A549 (cell line): ENCODE measurements at places on chromosomes 4 and X. TPM values are rescaled to one million over a fixed set of nuclear protein-coding genes. Genes with fewer than 3 reads are reported as not detected.

GRCh38 chrX:131059246-131059645 is 1.1 kb downstream of the ARHGAP36 start:
- DNase-seq, result no peak

DNA sequence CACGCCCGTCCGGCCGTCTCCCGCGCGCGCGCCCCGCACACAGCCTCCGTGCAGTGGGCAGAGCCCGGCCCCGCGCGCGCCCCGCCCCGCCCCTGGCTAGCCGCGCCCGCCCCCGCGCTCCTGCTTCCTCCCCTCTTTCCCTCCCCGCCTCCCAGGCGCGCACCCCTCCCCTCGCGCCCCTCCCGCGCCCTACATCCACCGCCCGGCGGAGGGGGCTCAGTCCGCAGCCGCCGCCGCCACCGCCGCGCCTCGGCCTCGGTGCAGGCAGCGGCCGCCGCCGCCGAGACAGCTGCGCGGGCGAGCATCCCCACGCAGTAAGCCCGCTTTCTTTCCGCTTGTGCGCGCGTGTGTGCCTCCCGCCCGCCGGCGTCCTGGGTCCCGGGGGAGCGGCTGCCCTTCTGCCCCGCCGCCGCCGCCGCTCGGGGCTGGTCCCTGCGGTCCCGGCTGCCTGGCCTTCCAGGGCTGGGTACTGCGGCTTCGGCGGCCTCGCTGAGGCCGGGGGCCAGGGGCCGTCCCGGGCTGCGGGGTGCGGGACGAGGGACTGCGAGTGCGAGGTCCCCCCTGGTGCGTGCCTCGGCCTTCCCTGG is at the start of gene FHL1:
Gene FHL1, plus strand, starts transcription at position 219 of the 587 bp plus-strand sequence.
- DNase-seq, result no peak

DNA sequence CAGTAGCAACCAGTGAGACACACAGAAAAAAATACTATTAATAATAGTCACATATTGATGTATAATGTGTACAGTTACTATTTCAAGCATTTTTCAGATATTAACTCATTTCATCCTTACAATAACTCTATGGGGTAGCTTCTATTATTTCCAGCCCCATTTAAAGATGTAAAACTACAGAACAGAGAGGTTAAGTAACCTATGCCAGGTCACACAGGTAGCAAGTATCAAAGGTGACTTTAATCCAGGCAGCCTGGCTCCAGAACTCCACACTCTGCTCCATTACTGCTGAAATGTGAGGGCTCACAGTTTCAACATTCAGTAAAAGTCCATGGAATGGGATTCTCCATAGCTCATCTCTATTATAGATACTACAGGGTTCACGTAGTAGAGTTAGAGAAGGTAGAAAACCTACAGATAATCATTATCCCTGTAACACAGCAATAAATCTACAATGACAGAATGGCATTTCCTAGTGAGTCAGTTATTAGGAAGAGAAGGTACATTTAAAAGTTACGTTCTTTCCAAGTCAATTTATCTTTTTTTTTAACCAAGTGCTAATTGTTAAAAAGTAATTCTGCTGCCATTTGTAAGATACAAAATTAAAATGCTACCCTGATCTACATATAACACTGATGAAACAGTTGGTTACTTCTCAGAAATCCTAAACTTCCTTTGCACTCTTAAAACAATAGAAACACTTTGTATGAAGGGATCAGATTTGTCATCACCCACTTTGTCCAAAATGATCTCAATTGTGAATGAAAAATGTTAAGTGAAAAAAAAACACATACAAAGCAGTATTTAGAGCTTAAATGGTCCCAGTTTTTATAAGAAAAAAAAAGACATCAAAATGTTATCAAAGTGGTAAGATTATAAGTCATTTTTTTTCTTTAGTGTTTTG is 18.7 kb downstream of the RELL1 start:
- DNase-seq, result no peak

GRCh38 chr4:40573593-40574311 is 55.9 kb downstream of the RBM47 start:
- DNase-seq, result no peak

LONRF3 gene
- 2.5 to 3.1 TPM (median 2.7 TPM) in 3 replicates for polyA plus RNA-seq

GPC3 gene
- polyA plus RNA-seq, result not detected in 3 replicates

ENPEP gene
- 0.09 to 0.18 TPM (median 0.12 TPM) in 3 replicates for polyA plus RNA-seq

PF4V1 gene
- polyA plus RNA-seq, result not detected in 3 replicates

BRS3 gene
- polyA plus RNA-seq, result not detected in 3 replicates

GRCh38 chrX:154797006-154797405 is 8.3 kb downstream of the MPP1 start:
- no peak for DNase-seq

DNA sequence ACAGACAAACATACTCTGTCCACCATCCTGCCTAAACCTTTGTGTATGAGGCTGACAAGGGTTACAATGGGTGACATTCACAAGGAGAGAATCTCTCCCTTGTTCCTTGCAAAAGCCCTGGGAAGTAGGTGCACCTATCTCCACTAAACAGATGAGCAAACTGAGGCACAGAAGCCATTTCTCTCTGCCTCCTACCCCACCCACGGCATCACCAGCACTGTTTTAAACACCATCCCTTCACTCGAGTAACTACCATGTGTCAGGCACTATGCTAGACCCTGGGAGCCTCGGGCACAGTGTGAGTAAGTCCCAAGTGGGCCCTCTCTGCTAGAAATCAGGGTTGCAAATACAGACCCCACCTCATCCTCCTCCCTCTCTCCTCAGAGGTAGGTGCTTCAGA is 899 bp downstream of the LYAR start:
- DNase-seq, result no peak

GRCh38 chr4:57117491-57117890 is 7.3 kb upstream of the IGFBP7 start:
- no peak for DNase-seq

ATP1B4 gene
- not detected in 3 replicates for polyA plus RNA-seq

ANOS1 gene
- polyA plus RNA-seq, result not detected in 3 replicates

PRSS48 gene
- not detected in 3 replicates for polyA plus RNA-seq

FRG2 gene
- not detected in 3 replicates for polyA plus RNA-seq

PNMA3 gene
- 0.10 to 0.26 TPM (median 0.16 TPM) in 3 replicates for polyA plus RNA-seq

CCNA2 gene
- 33.2 to 36.8 TPM (median 34.9 TPM) in 3 replicates for polyA plus RNA-seq

DNA sequence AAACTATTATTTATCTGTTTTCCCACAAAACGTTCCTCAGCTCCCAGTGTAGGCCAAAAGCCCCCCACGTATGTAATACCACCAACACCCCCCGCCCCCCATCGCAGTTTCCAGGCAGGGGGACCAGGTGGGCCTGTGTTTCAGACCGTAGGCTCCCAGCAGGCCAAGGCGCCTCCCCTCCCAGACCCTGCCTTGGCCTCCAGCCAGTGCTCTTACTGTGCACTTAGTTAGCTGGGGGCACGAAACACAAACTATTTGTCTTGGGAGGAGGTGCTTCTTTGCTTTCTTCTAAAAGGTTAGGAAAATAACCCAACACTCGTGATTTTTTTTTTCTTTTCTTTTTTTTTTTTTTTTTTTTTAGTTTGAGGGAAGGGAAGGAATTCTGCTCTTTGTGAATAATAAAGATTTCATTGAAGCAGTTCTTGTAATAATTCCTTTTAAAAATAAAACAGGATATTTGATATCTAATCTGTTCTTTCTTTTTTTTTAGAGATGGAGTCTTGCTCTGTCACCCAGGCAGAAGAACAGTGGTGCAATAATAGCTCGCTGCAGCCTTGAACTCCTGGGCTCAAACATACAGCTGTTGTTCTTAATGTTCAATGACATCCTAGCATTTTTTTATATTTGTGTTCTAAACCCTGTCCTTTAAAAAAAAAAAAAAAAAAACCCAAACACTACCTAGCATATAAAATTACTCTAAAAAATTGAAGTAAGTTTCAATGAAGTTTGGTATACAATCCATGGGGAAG is 83.0 kb upstream of the CLDN34 start:
- DNase-seq, result no peak

CPZ gene
- 0.09 to 0.33 TPM (median 0.21 TPM) in 3 replicates for polyA plus RNA-seq

DNA sequence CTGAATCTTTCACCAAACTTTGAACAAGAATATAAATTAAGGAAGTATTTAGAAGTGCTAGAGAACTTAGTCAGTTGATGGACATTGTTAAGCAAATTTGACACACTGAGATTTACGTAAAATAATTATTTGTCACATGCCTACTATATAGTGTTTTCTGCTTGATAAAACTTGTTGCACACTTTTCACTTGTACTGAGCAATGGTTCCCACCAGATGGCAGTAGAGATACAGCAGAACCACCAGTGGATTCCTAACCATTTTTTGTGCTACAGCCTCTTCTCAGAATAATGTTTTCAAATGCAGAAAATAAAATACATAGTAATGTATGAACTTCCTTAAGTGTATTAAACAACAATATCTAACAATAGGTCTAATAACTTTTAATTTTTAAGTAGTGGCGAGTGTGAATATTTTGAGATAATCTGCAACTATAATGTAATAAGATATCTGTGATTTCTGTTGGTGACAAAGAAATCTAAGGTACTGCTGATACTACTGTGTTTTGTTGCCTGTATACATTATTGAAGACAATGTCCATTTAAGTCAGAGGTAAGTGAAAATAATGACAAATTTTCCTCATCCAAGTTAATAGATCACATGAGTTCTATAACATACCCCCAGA is 81.2 kb downstream of the APOOL start:
- peak; percentile 37 for DNase-seq
